ENCODE measurements at places on chromosomes 6 and 20.

GRCh38 chr6:35494161-35494563, 2.7 kb downstream of the TEAD3 start:
- DNase-seq: no peak

GRCh38 chr6:134147034-134147533, 94.7 kb upstream of the SLC2A12 start:
- DNase-seq: no peak

- no peak for DNase-seq
Observed at GRCh38 chr6:7243179-7243981, 69.6 kb downstream of the SSR1 start.

- DNase-seq: no peak
Observed at GRCh38 chr6:136774228-136775041, 17.8 kb downstream of the MAP3K5 start.

DNA sequence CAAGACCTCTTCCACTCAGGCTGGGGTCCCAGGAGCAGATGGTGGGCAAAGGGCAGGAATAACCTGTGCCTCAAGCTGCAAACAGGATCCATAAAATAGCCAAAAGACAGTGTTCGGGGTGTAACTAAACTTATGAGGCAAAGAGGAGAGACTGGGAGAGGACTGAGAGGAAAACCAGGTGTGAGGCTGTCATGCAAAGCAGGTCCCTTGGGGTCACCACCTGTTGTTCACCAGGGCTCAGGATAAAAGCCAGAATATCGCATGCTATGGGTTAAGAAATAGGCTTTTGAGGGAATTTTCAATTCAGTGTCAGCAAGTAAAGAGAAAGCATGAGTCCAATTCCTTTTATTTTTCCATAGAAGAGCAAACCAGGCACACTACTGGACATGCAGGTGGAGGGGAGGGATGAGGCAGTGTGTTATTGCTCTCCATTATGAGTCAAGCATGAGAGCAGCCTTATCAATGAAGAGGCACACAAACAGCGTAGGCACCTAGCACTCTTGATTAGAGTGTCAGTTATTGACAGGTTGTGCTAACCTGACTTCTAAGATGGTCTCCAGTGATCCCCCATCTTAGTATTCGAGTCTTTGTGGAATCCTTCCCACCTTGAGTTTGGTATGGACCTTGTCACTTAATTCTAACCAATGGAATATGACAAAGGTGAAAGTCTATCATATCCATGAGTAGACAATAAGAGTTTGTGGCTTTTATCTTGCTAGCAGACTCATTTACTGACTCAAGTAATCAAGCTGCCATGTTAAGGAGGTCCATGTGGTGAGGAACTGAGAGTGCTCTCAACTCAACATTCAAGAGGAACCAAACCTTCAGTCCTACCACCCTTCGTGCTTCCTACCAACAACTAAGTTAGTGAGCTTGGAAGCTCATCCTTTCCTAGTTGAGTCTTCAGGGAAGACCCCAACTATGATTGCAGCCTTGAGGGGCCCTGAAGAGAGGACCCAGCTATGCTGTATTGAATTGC, 18.8 kb downstream of the HLA-E start:
- DNase-seq: no peak

DNA sequence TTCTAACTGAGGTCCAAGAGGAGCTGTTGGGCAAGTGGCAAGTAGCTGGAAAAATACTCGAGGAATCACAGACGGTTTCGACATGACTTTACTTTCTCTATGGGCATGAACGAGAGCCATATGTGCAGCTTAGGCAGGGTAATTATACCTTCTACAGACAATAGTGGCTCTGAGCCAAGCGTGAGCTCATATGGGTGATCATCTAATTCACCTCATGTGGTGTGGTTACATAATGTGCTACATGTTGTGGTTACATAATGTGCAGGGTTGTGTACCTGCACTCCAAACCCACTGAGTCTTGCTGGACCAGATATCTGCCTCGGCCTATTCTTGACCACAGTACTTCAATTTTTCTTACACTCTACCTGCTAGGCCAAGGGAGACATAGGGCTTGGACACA, 771.7 kb upstream of the EYS start:
- DNase-seq: no peak
